ENCODE measurements at places on chromosomes 3 and 15.

GRCh38 chr15:53072077-53072476, 281.9 kb upstream of the ONECUT1 start:
- no peak overlapping the region for H3K4me3 ChIP-seq
- H3K36me3 ChIP-seq: no peaks in the 10 kb centered on the region
- H3K4me1 ChIP-seq: no peaks in the 10 kb centered on the region
- peak; percentile 58 for DNase-seq
- no peaks in the 10 kb centered on the region for H3K27me3 ChIP-seq

- no peaks in the 10 kb centered on the region for H3K36me3 ChIP-seq
- DNase-seq: no peak
- H3K27me3 ChIP-seq: no peaks in the 10 kb centered on the region
These were observed 14.7 kb upstream of the HHLA2 start for GRCh38 chr3:108281670-108282069.

DNA sequence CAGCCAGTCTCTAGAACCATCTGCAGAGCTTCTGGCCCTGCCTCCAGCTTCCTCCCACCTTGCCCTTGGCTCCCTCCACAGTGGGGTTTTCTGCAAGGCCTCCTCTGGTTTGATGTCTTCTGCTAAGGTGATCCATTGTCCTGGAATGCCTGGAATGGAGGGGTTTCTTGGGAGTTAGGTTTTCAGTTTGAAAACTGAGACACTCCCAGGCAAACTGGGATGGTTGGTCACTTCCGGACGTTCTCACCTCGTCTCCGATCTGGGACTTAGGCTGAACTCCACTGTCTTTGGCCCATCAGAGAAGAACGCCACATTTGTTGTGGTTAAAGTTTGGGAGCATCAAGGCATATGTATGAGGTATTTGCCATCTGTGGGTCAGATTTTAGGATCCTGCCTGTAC, 77.4 kb upstream of the KLHL25 start:
- no peaks in the 10 kb centered on the region for H3K36me3 ChIP-seq
- DNase-seq: no peak
- no peaks in the 10 kb centered on the region for H3K27me3 ChIP-seq
- peaks cover 11% of the 10 kb centered on the region for H3K4me1 ChIP-seq

DNA sequence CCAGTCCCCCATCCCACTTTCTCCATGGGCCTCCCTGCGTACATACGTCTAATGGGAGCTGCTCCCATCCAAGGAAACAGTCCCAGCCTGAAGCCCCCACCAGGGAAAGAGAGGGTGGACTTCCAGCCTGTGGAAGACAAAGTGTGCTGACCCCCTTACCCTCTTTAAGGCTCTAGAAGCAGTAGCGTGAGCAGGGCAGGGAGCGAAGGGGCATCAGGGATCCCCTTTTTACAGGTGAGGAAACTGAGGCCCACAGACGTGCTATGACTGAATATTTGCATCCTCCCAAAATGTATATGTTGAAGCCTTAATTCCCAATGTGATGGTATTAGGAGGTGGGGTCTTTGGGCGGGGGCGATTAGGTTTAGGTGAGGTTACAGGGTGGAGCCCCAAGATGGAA, 83.4 kb downstream of the TOP2B start:
- H3K36me3 ChIP-seq: no peaks in the 10 kb centered on the region
- H3K27me3 ChIP-seq: no peaks in the 10 kb centered on the region
- no peak for DNase-seq
- no peak overlapping the region for H3K4me3 ChIP-seq
- H3K27ac ChIP-seq: no peak overlapping the region

GRCh38 chr3:85627932-85628331, 669.1 kb downstream of the CADM2 start:
- no peak overlapping the region for H3K27ac ChIP-seq
- H3K4me3 ChIP-seq: no peak overlapping the region
- DNase-seq: no peak
- H3K4me1 ChIP-seq: no peaks in the 10 kb centered on the region
- no peaks in the 10 kb centered on the region for H3K27me3 ChIP-seq

DNA sequence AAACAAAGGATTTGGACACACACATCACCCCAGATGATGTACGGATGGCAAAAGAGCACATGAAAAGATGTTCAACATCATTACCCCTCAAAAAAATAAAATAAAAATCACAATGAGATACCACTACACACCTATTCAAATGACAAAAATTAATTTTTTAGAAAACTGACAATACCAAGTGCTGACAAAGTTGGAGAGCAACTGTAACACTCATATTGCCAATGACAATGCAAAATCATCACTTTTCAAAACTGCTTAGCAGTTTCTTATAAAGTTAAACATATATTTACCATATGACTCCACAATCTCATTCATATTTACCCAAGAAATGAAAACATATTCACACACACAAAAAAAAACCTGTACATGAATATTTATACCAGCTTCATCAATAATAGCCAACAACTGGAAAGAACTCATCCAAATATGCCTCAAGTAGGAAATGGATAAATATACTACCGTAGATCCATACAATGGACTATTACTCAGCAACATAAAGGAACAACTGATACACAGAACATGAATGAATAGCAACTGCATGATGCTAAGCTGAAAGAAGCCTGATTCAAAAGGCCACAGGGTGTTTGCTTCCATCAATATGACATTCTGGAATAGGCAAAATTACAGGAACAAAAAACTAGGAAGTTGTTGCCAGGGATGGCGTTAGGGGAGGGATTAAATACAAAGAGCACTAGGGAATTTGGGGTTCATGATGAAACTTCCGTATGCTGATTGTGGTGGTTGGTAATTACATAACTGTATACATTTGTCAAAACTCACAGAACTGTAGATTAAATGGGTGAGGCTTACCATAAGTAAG, 1.3 kb downstream of the FSIP1 start:
- H3K27me3 ChIP-seq: no peaks in the 10 kb centered on the region
- peaks cover 18% of the 10 kb centered on the region for H3K4me1 ChIP-seq
- no peaks in the 10 kb centered on the region for H3K36me3 ChIP-seq
- H3K27ac ChIP-seq: no peak overlapping the region
- DNase-seq: no peak

Measured in MM.1S (cell line).